ENCODE measurements at places on chromosomes 5 and 9. TPM values are rescaled to one million over a fixed set of nuclear protein-coding genes. Genes with fewer than 3 reads are reported as not detected.

The NUDT2 gene
- total RNA-seq: 13.7 TPM

The IGFBPL1 gene
- 0.44 TPM for total RNA-seq

The SPATA31C1 gene
- not detected for total RNA-seq

The ADGRD2 gene
- not detected for total RNA-seq

The GKAP1 gene
- total RNA-seq: 6.5 TPM

The ABO gene
- total RNA-seq: not detected

The ADRB2 gene
- 2.6 TPM for total RNA-seq

The ZFP37 gene
- total RNA-seq: 0.44 TPM

The IQGAP2 gene
- 96.4 TPM for total RNA-seq

The CENPK gene
- total RNA-seq: 4.3 TPM

DNA sequence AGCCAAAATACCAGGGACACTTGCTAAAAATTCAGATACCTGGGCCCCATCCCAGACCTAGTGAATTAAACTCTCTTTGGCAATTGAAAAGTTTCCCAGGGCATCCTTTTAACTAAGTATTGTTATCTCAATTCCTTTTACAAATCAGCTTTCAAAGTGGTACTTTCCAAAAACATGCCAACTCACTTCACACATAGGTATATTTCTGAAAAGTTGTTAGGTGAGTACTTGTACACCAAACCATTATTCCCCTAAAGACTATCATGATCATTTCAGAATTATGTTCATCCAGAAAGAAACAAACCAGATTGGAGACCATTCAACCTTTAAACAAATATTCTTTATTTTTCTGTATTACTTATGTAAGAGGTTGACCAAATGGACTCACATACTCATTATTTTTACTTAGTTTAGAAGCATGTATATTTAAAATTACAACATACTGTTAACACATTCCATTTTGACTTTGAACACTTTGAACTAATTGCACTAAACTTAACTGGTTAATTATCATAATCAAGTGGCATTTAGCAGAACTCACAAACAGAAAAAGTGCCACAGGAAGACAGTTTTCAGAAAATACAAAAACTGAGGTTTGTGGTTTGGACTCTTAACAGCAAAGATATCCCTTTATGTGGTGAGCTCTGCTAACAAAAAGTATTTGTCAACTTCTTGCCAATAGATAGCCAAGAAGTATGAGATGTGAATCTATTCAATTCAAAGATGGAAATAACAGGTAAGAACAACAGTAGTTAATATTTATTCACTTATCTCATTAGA lies 40.7 kb downstream of the KIAA0825 start:
- no peaks in the 10 kb centered on the region for H3K4me1 ChIP-seq
- H3K27me3 ChIP-seq: no peaks in the 10 kb centered on the region
- no peak overlapping the region for H3K27ac ChIP-seq
- no peaks in the 10 kb centered on the region for H3K36me3 ChIP-seq
- H3K4me3 ChIP-seq: no peak overlapping the region
- no peak for DNase-seq

- no peak overlapping the region for H3K27ac ChIP-seq
- H3K27me3 ChIP-seq: no peaks in the 10 kb centered on the region
These were observed 59.8 kb downstream of the DAB2IP start for GRCh38 chr9:121711281-121711680.

DNA sequence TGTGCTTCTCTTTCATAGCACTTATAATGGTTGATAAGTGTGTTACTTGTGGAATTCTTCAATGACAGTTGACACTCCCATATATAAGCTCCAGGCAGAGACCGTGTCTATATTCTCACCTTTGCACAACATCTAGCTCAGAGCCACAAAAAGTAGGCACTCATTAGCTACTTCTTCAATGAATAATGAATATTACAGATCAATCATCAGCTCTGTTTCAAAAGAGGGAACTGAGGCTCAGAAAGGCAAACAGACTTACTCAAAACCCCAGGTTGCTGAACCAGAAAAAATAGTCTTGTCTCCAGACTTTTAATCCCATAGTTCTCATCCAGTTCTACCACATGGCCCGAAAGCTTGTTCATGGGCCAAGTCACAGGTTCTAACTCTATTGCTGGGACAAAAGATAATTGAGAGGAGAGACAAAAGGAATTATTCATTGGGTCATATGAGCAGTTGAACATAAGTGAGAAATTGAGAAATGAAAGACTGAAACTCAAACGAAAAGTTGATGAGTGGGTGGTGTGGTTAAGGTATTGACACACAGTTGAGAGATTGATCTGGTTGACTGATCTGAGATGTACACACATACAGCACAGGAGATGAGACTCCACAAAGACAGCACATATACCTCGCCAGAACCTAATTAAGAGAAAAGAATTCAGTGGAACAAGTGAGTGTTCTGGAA lies 381.6 kb downstream of the EFNA5 start:
- DNase-seq: no peak
- no peaks in the 10 kb centered on the region for H3K36me3 ChIP-seq
- no peak overlapping the region for H3K27ac ChIP-seq
- H3K4me3 ChIP-seq: no peak overlapping the region
- H3K4me1 ChIP-seq: no peaks in the 10 kb centered on the region
- no peaks in the 10 kb centered on the region for H3K27me3 ChIP-seq

DNA sequence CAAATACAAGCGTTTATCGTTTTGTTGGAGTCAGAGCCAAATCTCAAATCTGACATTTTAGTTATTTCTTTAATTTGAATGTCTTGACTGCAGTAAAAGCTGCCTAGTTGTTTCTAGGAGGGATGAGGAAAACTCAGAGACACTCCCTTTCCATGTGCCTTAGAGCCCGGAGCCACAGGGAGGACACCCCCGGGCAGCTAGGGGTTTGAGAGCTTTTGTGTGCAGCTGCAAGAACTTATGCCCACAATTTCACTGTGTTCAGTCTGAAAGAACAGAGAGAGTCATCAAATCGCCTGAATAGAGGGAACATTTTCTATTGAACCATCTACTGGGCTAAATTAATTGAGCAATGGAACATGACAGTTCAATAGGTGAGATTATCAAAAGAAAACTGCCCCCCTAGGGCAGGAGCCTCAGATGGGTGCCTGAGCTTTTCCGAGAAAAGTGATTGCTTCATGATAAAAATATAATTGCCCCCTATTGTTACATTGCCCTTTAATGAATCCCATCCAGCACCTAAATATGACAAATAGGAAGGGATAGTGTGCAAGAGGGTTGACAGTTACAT lies 709.3 kb upstream of the RGMB start:
- no peak for DNase-seq
- H3K27me3 ChIP-seq: no peaks in the 10 kb centered on the region
- H3K4me3 ChIP-seq: no peak overlapping the region

GRCh38 chr5:162283609-162284008 lies 216.0 kb downstream of the GABRG2 start:
- no peak overlapping the region for H3K27ac ChIP-seq
- DNase-seq: no peak
- no peaks in the 10 kb centered on the region for H3K4me1 ChIP-seq
- no peak overlapping the region for H3K4me3 ChIP-seq
- H3K27me3 ChIP-seq: no peaks in the 10 kb centered on the region

- H3K4me3 ChIP-seq: no peak overlapping the region
These were observed 98.4 kb downstream of the FNBP1 start for GRCh38 chr9:129944506-129945116.

GRCh38 chr5:717143-717542 lies 24.0 kb upstream of the TPPP start:
- no peaks in the 10 kb centered on the region for H3K36me3 ChIP-seq
- H3K27ac ChIP-seq: peak overlapping the region; percentile 90
- no peaks in the 10 kb centered on the region for H3K27me3 ChIP-seq
- peak overlapping the region; percentile 28 for H3K4me3 ChIP-seq

GRCh38 chr9:114059047-114059803 lies 18.9 kb downstream of the AMBP start:
- no peak overlapping the region for H3K4me3 ChIP-seq
- H3K27ac ChIP-seq: no peak overlapping the region

GRCh38 chr5:5585751-5586341 lies 163.4 kb downstream of the ICE1 start:
- H3K4me1 ChIP-seq: no peaks in the 10 kb centered on the region
- no peaks in the 10 kb centered on the region for H3K36me3 ChIP-seq
- H3K4me3 ChIP-seq: no peak overlapping the region

DNA sequence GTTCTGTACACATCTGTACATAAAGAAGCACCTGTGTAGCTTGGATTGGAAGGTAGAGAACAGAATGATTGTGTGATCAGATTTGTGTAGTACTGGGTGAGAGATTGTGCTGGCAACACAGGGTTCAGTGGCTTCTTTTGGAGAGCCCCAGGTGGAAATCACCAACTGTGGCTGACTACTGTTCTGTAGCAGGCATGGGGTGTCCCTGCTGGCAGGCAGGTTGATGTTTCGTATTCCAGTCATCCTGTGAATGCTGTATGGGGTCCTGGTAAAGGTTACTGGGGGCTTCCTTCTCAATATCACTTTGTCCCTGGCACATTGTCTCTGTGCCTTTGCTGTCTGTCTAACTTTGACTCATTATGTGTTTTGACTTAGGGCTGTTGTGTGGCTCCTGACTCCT lies 5.3 kb downstream of the ASPN start:
- DNase-seq: no peak
- H3K4me1 ChIP-seq: no peaks in the 10 kb centered on the region
- no peak overlapping the region for H3K27ac ChIP-seq
- no peak overlapping the region for H3K4me3 ChIP-seq

DNA sequence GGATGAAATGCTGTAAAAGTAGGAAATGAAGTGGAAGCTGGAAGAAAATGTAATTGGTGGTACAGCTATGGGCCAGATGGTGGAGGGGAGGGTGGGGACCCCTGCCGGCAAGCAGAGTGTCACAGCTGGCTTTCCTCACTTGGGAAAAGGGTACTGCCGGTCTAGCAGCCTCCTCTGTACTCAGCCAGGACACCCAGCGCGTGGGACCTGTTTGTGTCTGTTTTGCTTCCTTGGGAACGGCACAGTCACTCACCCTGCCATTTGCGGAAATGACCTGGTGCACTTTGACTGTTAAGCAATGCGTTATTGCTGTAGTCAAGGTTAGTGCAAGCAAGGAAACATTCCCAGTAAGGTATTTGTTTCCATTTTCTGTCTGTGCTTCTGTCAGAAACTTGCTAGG lies 10.1 kb downstream of the TMEM252 start:
- peaks cover 12% of the 10 kb centered on the region for H3K4me1 ChIP-seq
- DNase-seq: peak; percentile 77
- H3K27ac ChIP-seq: peak overlapping the region; percentile 49
- H3K36me3 ChIP-seq: no peaks in the 10 kb centered on the region

DNA sequence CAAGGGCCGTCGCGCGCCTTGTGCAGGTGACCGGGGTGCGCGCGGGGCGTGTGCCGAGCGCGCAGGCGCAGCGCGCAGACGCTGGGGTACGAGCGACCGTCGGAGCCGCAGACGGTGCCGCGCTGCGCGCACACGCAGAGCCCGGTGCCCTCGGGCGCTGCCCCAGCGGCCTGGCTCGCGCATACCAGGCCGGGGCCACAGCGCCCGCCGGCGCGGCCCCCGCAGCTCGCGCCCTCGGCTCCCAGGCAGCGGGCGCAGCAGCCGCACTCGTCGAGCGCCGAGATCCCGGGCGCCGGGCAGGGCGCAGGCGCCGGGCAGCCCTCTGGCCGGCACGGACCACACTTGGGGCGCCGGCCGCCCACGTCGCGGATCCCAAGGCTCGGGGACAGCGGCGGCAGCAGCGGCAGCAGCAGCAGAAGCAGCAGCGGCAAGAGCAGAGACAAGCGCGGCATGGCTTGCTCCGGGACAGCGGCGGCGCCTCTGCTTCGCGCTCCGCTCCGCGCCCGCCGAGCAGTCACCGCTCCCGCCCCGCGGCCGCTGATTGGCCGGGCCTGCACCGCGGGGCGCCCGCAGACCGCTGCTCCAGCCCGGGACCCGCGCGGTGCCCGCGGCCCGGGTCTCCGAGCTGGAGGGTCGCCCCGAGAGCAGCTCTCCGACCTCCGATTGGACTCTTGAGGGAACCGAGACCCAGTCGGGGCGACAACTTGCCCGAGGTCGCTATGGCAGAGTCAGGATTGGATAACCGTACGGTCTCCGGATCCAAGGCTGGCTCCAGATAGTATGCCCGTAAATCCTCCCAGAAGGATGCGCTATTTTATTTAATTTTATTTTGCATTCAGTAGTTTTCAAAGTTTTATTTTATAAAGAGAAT lies at the start of gene IGFBPL1:
Gene IGFBPL1, minus strand, starts transcription at position 482 of the 871 bp plus-strand sequence. Its CDS starts 30 bp downstream, at position 452.
- peak within 1 kb of the TSS; percentile 5 for H3K4me3 ChIP-seq
- no peak within 1 kb of the TSS for H3K27ac ChIP-seq
- peak; percentile 42 for DNase-seq
- H3K36me3 ChIP-seq: no peaks in the 10 kb centered on the region
- no peaks in the 10 kb centered on the region for H3K4me1 ChIP-seq
- H3K27me3 ChIP-seq: no peaks in the 10 kb centered on the region

- H3K27me3 ChIP-seq: no peaks in the 10 kb centered on the region
- H3K36me3 ChIP-seq: no peaks in the 10 kb centered on the region
- DNase-seq: no peak
- no peak overlapping the region for H3K4me3 ChIP-seq
- H3K27ac ChIP-seq: no peak overlapping the region
- H3K4me1 ChIP-seq: no peaks in the 10 kb centered on the region
These were observed 78.4 kb upstream of the IL6ST start for GRCh38 chr5:56072863-56073766.

DNA sequence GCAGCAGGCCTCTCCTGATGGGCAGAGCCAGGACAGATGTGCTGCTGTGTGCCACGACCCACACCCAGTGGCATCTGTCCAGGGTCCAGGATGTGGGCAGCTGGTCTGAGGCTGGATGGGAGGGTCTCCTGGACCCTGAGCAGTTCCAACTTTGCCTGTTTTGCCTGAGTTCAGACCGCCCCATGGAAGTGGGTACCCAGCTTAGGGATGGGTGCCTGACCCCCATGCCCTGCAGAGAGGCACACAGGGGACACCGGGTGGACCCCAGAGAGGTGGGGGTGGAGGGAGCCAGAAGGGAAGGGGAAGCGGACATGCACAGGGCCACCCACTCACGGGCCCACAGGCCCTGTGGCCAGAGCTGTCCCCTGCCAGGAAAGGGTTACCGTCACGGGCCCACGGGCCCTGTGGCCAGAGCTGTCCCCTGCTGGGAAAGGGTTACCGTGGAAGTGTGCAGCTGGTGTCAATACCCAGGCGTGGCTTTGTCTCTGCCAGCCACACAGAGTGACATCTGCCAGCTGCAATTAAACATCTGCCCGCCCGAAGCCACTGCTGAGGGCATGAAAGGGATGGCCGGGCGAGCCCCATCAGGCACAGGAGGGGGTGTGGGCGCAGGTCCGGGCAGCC lies 50.0 kb downstream of the NACC2 start:
- no peak overlapping the region for H3K27ac ChIP-seq
- peak; percentile 48 for DNase-seq
- no peaks in the 10 kb centered on the region for H3K4me1 ChIP-seq
- H3K36me3 ChIP-seq: no peaks in the 10 kb centered on the region
- H3K4me3 ChIP-seq: no peak overlapping the region
- no peaks in the 10 kb centered on the region for H3K27me3 ChIP-seq

DNA sequence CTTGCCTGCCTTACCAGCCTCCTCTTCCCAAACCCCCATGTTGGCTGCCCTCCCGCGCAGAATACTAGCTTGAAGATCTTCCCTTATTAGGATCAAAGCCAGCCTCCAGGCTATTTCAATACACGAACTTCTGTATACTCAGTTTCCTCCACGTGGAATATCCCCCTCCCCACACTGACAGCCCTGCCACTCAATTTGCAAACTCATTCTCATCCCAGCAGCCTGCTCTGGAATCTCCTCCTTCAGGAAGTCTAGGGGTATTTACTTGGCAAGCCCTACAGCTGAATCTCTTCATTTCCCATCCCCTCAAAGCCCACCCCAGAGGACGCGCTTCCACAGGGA lies 157.0 kb upstream of the SMIM23 start:
- no peak overlapping the region for H3K27ac ChIP-seq
- no peaks in the 10 kb centered on the region for H3K4me1 ChIP-seq
- no peak for DNase-seq
- no peaks in the 10 kb centered on the region for H3K27me3 ChIP-seq

Measured in right lobe of liver (tissue), 6 donors.